ENCODE measurements at places on chromosomes 5 and 9.

GRCh38 chr9:115517335-115518075, 399.5 kb upstream of the TNC start:
- no peak for DNase-seq

GRCh38 chr5:126497506-126497905, 74.3 kb downstream of the GRAMD2B start:
- no peak for DNase-seq

DNA sequence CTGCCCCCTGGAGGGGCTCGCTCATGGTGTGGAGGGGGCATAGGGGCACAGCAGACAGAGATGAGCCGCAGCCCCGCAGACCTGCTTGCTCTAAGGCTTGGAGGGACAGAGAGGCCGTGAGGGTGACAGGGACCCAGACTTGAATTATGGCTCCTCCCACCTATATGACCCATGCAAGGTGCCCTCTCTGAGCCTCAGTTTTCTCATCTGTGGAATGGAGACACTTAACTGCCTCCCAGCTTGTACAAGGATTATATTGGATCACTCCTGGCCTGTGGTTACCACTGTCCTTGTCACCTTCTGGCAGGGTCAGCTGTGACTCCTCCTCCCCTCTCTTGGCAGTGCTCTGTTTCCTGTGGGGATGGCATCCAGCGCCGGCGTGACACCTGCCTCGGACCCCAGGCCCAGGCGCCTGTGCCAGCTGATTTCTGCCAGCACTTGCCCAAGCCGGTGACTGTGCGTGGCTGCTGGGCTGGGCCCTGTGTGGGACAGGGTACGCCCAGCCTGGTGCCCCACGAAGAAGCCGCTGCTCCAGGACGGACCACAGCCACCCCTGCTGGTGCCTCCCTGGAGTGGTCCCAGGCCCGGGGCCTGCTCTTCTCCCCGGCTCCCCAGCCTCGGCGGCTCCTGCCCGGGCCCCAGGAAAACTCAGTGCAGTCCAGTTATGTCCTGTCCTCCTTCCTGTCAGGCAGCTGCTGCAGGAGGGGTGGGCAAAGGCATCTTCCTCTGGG, 4.7 kb upstream of the CACFD1 start:
- DNase-seq, result no peak

GRCh38 chr9:97675655-97676054, 21.5 kb downstream of the XPA start:
- DNase-seq, result no peak

DNA sequence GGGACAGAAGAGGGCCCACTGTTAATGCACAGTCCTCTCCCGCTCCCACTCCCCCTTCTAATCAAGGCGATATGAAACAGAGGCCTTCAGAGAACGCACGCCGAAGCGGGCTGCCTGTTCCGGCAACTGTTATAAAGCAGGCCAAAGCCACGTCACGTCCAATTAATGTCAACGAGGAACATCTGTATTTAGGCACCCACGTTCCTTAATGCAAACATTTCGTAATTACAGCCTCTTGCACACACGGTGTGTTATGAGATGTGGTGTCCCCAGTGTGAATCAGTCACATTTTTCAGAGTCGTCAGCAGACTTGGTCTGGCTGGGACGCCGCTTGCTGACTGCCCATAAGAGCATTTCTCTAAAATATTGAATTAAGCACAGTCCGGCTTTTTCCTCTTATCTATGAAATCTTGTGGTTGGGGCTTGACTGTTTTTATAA, 339.0 kb downstream of the NSG2 start:
- DNase-seq, result no peak

DNA sequence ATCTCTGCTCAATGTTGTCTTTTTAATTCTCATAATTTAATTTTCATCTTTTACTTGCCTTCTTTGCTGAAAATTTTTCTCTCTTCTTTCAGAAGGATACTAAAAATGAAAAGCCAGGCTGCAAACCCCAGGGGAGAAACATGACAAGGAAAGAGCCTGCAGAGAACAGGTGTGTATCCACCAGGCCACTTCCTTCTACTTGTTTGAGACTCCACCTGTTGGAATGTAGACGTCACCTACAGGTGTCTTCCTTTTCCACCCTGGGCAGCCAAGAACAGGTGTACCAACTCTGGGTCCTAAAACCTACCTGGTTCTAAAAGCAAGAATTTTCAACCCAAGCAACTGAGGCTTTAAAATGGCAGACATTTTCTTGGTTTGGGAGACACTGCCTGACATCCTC, 166.8 kb downstream of the ATP10B start:
- no peak for DNase-seq

DNA sequence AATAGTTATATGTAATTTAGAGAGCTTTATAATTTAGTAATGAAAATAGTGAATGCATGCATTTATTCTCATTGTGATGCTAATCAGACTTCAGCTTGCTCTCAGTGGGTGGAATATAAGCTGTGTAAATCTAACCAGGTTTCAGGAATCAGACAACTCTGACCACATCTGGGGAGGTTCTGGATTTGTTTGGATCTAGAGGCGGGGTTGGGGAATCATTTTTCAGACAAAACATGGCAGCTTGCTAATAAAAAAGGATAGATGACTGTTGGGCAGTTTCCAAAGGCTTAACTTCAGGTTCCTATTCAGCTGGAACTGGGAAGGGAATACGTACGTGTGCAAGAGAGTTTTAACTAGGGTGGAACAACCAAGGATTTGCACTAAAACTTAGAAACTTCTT, 43.2 kb upstream of the MAMDC2 start:
- DNase-seq, result no peak

GRCh38 chr5:67059744-67060490, 136.7 kb downstream of the CD180 start:
- DNase-seq, result no peak

DNA sequence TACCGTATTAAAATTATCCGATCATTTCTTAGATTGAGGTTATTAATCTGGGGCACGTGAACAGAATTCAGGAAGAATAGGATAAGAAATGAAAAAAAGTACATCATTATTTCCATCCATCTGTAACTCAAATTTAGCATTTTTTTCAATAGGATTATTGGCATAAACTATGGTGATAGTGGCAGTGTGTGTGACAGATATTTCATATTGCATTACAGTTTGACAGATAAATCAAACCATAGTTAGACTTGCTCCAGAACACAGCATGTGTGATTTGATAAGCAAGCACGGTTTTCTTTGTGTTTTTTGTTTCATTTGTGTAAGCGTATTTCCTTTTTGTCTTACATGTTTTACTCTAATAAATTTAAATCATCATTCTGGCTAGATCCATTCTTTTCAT, 155.0 kb downstream of the CDH9 start:
- DNase-seq, result no peak
